Thoracic aorta endothelial cell (primary cell): ENCODE measurements at places on chromosomes 3 and 15. TPM values are rescaled to one million over a fixed set of nuclear protein-coding genes. Genes with fewer than 3 reads are reported as not detected.

Gene GP5
- total RNA-seq = 0.14 TPM in 1 of 2 replicates, not detected in the other

Gene GPR156
- total RNA-seq = 0.27 and 0.36 TPM in 2 replicates

Gene KLHL40
- total RNA-seq = under 0.01 TPM in 1 of 2 replicates, not detected in the other

Gene FEZF2
- not detected in 2 replicates for total RNA-seq

Gene KLHL6
- total RNA-seq = 15.7 and 23.4 TPM in 2 replicates

Gene CNTN4
- total RNA-seq = under 0.01 TPM in 1 of 2 replicates, not detected in the other

Gene SLC51A
- total RNA-seq = not detected in 2 replicates

Gene SHC4
- total RNA-seq = 0.53 and 0.65 TPM in 2 replicates

Gene AQP9
- total RNA-seq = 0.07 TPM in 1 of 2 replicates, not detected in the other

Gene UBE2E2
- total RNA-seq = 37.5 and 38.3 TPM in 2 replicates

Gene PLA2G4B
- 0.40 and 0.65 TPM in 2 replicates for total RNA-seq

Gene GRAMD1C
- total RNA-seq = 29.9 and 32.2 TPM in 2 replicates

Gene ARHGAP31
- total RNA-seq = 75.4 and 89.5 TPM in 2 replicates

Gene UROC1
- not detected in 2 replicates for total RNA-seq

Gene PCYT1A
- total RNA-seq = 104 TPM in 2 replicates

Gene CD96
- not detected in 2 replicates for total RNA-seq

Gene C3orf70
- 2.9 and 5.2 TPM in 2 replicates for total RNA-seq

Gene TM4SF1
- total RNA-seq = 845 and 906 TPM in 2 replicates

Gene SLC27A2
- total RNA-seq = 0.07 TPM in 1 of 2 replicates, not detected in the other

Gene CIDEC
- total RNA-seq = not detected in 2 replicates

Gene CPLX3
- total RNA-seq = not detected in 2 replicates

Gene LRRN1
- 0.07 TPM in 1 of 2 replicates, not detected in the other for total RNA-seq

Gene CD86
- not detected in 2 replicates for total RNA-seq

Gene TFG
- 136 and 153 TPM in 2 replicates for total RNA-seq

Gene MUSTN1
- not detected in 2 replicates for total RNA-seq

Gene KBTBD13
- not detected in 2 replicates for total RNA-seq

Gene FETUB
- total RNA-seq = not detected in 2 replicates

Gene TMEM266
- not detected in 2 replicates for total RNA-seq

Gene AMOTL2
- 104 and 116 TPM in 2 replicates for total RNA-seq

Gene SAMMSON
- not detected in 2 replicates for total RNA-seq

Gene GNAT1
- total RNA-seq = not detected in 2 replicates

Gene FAM81A
- total RNA-seq = 0.80 and 1.1 TPM in 2 replicates

Gene C2CD4A
- 1.3 and 2.9 TPM in 2 replicates for total RNA-seq

Gene CAPN3
- 0.27 and 0.57 TPM in 2 replicates for total RNA-seq

Gene ADAMTS7
- total RNA-seq = 7.2 and 18.9 TPM in 2 replicates

Gene KIF7
- total RNA-seq = 6.5 and 7.8 TPM in 2 replicates

Gene P2RY12
- total RNA-seq = not detected in 2 replicates

Gene TGM5
- not detected in 2 replicates for total RNA-seq

Gene AMT
- total RNA-seq = 0.65 and 0.66 TPM in 2 replicates

Gene ACP3
- 0.13 TPM in 1 of 2 replicates, not detected in the other for total RNA-seq

Gene COL7A1
- total RNA-seq = 0.13 and 0.14 TPM in 2 replicates

Gene SNAPC5
- total RNA-seq = 11.2 and 12.0 TPM in 2 replicates

Gene LEKR1
- total RNA-seq = 0.40 and 0.86 TPM in 2 replicates

Gene DUOXA2
- not detected in 2 replicates for total RNA-seq

Gene BBS4
- 8.9 and 10.8 TPM in 2 replicates for total RNA-seq

Gene PLSCR1
- 65.7 and 82.5 TPM in 2 replicates for total RNA-seq

Gene LRRC3B
- not detected in 2 replicates for total RNA-seq

Gene MGA
- total RNA-seq = 46.3 and 50.0 TPM in 2 replicates

Gene PEAK1
- total RNA-seq = 116 and 123 TPM in 2 replicates

Gene GOLGA8H
- total RNA-seq = 1.4 and 2.1 TPM in 2 replicates

Gene FANCI
- 63.3 and 82.3 TPM in 2 replicates for total RNA-seq

Gene RTP1
- 0.13 TPM in 1 of 2 replicates, not detected in the other for total RNA-seq
